ENCODE measurements at places on chromosomes 6 and 20.

GRCh38 chr6:129546702-129547101 is 163.3 kb downstream of the ARHGAP18 start:
- no peak for DNase-seq

GRCh38 chr6:139285590-139285989 is 6.2 kb downstream of the TXLNB start:
- no peak for DNase-seq

DNA sequence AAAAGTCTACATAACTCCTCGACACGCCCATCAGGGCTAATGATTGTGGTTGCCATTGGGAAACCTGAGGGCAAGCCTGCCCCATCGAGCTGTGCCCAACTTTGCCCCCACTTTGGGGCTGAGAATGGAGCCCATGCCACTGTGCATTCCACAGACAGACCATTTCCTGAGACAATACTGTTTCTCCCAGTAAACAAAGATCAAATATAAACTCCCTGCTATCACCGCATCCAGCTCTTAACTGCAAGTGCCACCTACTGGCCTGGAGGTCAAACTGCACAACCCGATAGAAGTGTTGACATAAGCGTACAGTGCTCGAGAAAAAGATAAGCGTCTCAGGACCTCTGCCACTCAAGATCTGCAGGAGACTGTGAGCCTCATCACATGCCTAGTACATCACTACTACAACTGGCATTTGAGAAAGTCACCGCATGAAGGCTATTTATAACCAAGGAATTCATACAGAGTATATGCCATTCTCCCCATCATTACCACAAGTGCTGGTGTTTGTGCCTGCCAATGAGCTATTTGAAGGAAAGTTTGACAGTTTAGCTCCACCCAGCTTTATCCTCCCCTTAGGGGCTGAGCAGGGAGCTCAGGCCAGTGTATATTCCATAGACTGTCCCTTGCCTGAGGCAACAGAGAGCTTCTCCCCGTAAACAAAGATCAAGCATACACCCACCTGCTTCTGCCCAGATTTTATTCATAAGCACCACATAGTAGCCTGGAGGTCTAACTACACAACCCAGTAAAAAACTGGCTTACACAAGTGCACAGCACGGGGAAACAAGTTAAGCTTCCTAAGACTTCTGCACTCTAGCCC is 4.5 kb upstream of the DEFB126 start:
- DNase-seq, result no peak

DNA sequence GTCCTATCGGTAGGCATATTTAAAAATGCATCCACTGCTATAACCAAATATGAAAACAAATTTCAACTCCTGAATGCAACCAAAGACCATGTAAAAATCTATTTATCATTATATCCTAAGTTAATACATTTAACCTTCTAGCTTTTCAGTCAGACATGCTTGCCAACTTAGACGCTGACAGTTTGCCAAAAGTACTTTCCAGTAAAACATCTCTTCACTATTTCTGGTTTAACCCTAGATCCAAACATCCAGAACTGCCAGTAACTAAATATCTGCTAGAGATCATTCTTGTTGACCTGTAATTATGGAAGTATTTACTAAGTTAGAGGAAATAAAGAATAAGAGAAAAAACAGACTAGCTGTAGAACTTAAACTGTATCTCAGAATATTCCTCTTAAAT is 210.2 kb upstream of the THEMIS start:
- no peak for DNase-seq

DNA sequence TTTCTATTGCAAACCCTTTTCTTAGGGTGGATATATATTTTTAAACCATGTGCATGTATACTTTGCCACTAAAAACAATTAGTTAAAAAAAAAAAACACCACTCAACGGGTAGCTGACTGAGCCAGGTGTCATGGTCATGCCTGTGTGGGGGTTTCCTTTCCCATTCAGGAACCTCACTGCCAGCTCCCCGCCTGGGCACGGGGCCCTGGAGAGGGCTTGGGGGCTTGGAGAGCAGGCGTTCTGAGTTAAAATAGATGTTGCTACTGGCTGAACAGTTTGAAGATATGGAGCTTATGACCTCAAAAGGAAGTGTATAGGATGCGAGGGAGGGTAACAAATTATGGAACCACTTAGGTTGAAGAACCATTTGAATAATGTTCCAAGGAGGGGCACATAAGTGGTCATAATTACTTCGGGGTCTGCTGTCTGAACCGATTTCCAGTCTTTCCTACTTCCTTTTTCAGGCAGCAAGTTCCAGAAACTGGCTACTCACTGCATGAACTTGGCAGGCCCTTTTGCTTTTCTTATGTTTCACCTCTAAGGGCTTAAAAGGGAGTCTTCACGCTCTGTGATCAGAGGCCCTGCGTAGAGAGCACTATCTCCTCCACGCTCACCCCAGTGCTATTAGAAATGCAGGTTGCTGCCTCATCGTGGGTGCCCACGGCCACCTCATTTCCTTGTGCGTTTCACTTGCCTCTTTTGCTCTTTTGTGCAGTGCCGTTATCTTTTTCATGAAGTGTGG is 9.9 kb downstream of the STX16 start:
- peak; percentile 50 for DNase-seq

GRCh38 chr20:39939241-39939865 is 749.7 kb downstream of the MAFB start:
- DNase-seq, result no peak

DNA sequence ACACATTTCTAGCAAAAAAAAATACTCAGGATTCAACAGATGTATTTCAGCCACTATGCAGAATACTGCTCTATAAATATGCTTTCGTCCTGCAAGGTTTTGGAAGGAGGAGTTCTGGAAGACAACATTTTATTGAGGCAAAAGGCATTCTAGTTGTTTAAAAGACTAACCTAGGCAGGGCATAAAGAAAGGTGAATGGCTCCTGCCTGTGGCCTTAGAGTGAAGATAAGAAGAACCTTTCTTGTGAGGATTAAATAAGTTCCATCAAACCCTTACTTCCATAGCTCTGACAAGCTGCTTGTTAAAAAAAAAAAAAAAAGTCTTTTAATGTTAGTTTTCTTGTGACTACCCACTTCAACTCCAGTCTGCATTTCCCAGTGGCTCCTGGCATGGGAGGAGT is 139.8 kb downstream of the ADGRB3 start:
- DNase-seq, result no peak

DNA sequence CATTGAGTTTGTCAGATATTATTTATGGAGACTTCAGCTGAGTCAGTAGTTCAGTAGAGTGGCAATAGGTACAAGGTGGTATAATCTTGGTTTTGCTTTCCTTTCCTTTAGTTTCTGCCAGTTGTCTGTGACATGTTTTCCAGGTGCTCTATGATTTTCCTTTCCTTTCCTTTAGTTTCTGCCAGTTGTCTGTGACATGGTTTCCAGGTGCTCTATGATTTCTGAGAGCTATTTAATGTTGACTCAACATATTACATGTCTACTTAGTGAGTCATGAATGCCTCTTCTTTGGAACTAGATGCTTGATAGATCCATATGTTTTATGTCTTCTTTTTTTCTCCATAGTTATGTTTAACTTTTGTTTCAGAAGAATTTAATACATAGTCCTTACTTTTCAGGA is 186.4 kb upstream of the DEFB112 start:
- DNase-seq, result no peak

DNA sequence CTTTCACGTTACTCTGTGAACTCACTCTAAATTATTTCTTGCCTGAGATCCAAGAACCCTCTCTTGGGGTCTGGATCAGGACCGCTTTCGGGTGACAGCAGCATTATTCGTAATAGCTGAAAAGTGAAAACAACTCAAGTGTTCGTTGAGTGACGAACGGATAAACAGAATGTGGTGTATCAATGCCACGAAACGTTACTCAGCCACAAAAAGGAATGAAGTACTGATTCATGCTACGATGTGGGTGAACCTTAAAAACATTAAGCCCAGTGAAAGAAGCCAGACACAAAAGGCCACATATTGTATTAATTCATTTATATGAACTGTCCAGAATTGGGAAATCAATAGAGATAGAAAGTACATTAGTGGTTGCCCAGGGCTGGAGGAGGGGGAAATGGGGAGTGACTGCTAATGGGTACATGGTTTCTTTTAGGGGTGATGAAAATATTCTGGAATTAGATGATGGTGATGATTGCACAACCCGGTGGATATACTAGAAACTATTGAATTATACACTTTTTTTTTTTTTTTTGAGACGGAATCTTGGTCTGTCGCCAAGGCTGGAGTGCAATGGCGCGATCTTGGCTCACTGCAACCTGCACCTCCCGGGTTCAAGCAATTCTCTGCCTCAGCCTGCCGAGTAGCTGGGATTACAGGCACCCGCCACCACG is 8.4 kb downstream of the PTGIS start:
- DNase-seq, result no peak

DNA sequence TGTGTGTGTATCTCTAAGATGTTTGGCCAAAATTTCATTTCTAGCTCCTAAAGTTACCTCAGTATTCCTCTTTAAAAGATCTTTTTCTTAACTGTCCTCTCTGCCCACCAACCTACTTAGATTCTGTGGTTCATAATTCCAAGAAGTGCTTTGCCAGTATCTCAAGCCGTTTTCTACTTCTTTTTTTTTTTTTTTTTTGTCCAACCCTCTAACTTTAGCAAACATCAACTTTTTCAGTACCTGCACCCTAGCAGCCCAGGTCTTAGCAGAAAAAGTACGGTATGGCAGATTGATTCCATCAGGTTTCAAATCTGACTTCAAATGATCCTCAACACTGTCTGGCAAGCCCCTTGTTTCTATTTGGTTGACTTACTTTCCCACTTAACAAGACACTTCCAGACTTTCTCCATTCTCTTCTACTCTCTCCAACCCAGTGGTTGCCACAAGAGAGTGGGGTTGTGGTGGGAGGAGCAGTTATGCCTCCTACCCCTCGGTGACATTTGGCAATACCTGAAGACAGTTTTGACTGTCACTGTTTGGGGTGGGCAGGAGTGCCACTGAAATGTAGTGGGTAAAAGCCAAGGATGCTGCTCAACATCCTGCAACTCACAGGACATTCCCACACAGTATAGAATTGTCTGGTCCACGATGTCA is 10.8 kb upstream of the MAN1A1 start:
- no peak for DNase-seq

DNA sequence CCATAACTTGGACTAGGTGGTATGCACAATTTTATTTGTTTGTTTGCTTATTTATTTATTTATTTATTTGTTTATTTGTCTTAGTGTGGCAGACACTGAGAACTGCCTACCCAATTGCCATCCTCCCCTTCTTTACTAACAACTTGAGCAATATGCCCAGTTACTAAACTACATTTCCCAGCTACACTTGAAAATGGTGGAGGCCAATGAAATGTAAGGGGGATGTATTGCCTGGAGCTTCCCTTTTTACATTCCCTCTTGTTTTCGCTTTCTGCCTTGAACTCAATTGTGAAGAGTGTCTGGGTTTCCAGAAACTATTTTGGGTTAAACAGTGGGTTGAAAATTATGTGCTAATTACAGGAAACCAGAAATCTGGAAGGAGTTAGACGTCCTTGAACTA is 152.7 kb upstream of the FKBP1C start:
- DNase-seq, result no peak

DNA sequence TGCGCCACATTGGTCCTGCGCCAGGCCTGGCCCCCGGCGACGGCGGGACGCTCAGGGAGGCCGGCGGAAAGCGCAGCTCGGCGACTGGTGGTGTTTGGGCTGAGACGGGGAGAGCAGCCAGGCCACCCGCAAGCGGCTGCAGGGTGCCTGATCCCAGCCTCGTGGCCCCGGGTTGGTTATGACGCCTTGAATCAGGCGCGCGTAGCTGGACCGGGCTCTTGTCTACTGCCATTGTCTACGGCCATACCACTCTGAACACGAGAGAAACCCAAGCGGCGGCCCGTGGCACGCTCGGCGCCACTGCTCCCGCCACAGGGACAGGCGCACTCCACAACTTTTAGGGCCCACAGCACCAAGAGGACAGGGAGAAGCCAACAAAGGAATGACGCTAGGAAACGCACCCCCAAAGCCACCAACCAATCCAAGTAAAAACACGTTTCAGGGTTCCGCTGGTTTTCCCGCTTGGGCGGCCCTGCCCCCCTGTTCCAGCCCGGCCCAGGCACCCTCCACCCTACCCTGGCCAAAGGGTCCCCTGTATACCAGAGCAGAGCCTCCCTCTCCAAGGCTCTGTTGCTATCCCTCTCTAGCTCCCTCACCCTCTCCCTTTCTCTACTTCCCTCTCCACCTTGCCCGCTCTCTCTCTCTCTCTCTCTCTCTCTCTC is 1849.3 kb upstream of the DEFB115 start:
- DNase-seq, result no peak

Measured in stimulated activated CD4-positive, alpha-beta T cell treated with anti-CD3 and anti-CD28 coated beads, Interleukin-4, amount 100 ng/mL, for 24 hours (primary cell).